ENCODE measurements at places on chromosomes 5 and 9.

GRCh38 chr5:115467628-115468027 is 76.9 kb downstream of the FEM1C start:
- no peak for DNase-seq

DNA sequence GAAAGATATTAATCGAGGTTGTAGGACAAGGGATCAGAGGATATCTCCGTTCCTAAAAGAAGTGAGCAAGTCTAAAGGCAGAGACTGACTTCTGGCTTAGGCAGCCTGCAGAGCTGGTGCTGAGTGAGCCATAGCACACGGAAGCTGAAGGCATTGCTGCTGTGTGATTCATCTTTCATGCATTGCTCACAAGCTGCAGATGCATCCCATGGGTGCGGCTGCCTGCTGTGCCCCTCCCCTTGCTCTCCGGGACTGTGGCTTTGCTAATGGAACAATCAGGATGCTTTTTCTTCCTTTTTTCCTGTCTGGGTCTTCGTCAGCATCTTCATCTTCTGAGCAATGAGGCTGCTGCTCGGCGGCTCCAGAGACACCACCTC is 341.4 kb downstream of the DIRAS2 start:
- DNase-seq: no peak

GRCh38 chr5:94239266-94239665 is 379.1 kb downstream of the KIAA0825 start:
- DNase-seq: no peak

DNA sequence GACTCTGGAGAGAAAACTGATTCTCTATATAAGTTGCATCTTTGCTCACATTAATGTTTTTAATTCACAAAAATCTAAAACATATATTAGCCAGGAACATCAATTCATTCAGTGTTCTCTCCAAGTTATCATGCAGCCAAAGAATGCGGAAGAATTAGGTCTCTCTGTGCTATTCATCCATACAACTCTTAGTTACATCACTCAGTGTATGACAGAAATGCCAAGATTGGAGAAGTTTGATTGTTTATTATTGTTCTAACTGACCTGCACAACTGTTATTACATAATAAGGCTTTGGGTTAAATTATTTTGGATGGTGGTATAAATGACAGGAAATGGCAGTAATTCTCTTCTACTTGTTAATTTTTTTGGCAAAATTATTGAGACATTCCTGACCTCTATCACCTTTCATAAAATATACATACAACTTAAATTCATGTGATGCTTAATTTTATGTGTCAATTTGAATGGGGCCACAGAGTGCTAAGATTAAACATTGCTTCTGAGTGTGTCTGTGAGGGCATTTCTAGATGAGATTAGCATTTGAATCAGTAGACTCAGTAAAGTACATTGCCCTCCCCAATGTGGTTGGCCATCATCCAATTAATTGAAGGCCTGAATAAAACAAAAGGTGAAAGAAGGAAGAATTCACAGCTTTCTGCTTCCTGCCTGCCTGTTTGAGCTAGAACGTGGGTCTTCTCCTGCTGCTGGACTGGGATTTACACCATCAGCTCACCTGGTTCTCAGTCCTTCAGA is 70.2 kb downstream of the NR2F1-AS1 start:
- no peak for DNase-seq

GRCh38 chr9:20870115-20870514 is 161.3 kb downstream of the HACD4 start:
- DNase-seq: no peak

GRCh38 chr9:136174779-136175615 is 29.9 kb downstream of the LHX3 start:
- no peak for DNase-seq

- DNase-seq: no peak
Measured at GRCh38 chr9:98075332-98075805, 18.8 kb downstream of the NANS start.

GRCh38 chr5:83414601-83415000 is 56.9 kb upstream of the VCAN start:
- DNase-seq: no peak

GRCh38 chr5:158381614-158382160 is 522.7 kb upstream of the CLINT1 start:
- DNase-seq: no peak

DNA sequence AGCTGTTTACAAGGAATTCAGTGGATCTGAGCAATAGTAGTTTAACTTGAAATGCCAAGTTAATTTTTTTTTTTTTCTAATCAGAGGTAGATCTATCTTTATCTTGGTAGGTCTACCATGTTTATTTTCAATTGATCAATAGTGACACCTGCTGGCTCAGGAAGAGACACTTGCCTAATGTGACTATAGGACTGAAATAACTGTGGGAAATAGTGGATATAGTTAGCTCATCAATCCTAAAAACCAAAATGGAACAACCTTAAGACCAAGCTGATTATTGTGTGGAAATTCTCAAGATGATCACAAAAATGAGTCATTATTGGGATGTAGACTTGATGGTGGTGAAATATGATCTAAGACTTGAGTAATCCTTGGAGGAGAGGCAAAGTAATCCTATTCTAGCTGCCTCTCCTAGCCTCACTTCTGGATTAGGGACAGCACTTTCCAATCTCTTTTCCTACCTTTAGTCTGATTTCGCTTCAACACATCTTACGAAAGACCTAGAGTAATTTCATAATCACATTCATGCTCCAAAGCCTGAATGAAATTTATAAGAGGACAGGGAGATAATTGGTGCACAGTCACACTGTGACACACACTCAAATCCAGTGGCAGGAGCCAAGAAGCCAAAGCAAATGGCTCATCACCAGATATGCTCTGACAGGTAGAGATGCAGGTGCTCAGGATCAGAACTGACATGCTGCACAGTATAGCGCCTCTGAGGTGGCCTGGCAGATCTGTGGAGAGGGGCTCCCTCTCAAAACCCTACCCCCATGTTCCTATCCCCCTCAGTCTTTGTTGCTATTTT is 156.3 kb downstream of the HMHB1 start:
- no peak for DNase-seq

DNA sequence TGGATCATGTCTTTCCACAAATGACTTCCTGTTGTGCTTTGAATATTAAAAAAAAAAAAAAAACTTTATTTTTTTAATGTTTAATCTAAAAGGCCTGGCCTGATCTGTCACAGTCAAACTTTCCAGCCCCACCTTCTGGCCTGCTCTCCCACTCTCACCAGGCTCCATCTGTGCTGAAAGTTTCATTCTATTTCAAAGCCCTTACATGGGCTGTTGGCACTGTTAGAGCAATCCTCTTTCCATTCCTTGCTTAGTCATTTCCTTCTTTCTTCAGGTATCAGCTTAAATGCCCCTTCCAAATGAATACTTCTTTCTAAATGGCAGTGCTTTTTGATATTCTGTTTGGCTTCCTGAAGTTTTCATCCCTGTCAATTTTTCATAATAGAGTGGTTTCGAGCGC is 1104.8 kb upstream of the C9orf72 start:
- no peak for DNase-seq

GRCh38 chr5:44949687-44950086 is 140.9 kb downstream of the MRPS30 start:
- DNase-seq: no peak

GRCh38 chr5:171692107-171692506 is 93.5 kb upstream of the SMIM23 start:
- no peak for DNase-seq

DNA sequence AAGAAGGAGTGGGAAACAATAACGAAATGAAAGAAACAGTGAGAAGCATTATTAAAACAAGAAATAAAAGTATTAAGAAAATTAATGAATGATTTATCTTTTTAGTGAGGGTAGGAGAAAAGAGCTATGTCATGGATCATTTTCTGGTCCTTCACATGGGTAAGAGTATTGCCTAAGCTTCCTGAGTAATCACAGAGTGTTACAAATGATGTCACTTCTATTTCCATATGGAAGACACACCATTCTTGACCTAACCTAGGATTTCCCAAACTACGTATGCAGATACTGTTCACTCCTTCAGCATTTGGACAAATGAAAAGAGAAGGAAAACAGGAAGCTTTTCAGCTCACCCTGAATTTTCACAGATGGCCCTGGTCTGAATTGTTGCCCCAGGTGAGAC is 3.3 kb upstream of the TSLP start:
- no peak for DNase-seq

- DNase-seq: no peak
Measured at GRCh38 chr5:27311544-27311943, 273.2 kb upstream of the CDH9 start.

- DNase-seq: no peak
Measured at GRCh38 chr9:98808411-98808815, 943 bp downstream of the GALNT12 start.

DNA sequence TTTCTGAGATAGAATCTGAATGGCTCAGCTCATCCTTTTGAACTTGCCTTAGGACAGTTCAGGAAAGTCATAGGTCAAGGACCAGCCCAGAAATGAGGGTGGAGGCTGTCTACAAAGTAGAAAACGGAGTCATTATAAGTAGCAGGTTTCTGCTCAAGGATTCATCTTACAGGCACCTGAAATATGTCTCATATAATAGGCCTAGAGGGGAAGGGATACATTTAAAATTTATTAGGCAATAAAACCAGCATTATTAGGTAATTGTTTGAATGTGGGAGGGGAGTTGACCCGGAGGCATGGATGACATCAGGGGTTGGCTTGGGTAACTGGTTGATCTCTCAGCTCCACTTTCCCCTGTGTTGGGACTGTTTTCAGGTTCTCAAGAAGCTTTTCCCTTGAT is 11.9 kb upstream of the GALNT10 start:
- no peak for DNase-seq

GRCh38 chr9:98992107-98992884 is 48.6 kb downstream of the COL15A1 start:
- no peak for DNase-seq
